Fibroblast of the aortic adventitia (primary cell): ENCODE measurements at places on chromosomes 12 and 14. TPM values are rescaled to one million over a fixed set of nuclear protein-coding genes. Genes with fewer than 3 reads are reported as not detected.

Gene BICDL1
- total RNA-seq, result 1.8 TPM in 1 of 2 replicates, not detected in the other

Gene COQ10A
- total RNA-seq, result 5.1 and 8.0 TPM in 2 replicates

Gene KCNA1
- total RNA-seq, result 0.18 and 0.41 TPM in 2 replicates

Gene TCL1A
- not detected in 2 replicates for total RNA-seq

Gene PALS1
- total RNA-seq, result 23.6 and 28.4 TPM in 2 replicates

Gene NEMP1
- 4.7 and 25.0 TPM in 2 replicates for total RNA-seq

Gene FSCB
- 0.09 and 1.4 TPM in 2 replicates for total RNA-seq

Gene FGF6
- not detected in 2 replicates for total RNA-seq

Gene SMIM41
- 0.27 and 0.98 TPM in 2 replicates for total RNA-seq

Gene MUCL1
- total RNA-seq, result not detected in 2 replicates

Gene GON7
- total RNA-seq, result 17.3 and 28.1 TPM in 2 replicates

Gene NTF3
- total RNA-seq, result 1.3 TPM in 1 of 2 replicates, not detected in the other

Gene KRT79
- not detected in 2 replicates for total RNA-seq

Gene KRT73
- not detected in 2 replicates for total RNA-seq

Gene TMEM52B
- total RNA-seq, result under 0.01 and 0.08 TPM in 2 replicates

Gene PROX2
- total RNA-seq, result not detected in 2 replicates
